Fibroblast of the aortic adventitia (primary cell): ENCODE measurements at places on chromosomes 1 and 21.

GRCh38 chr1:158506369-158506987, 34.5 kb downstream of the OR10R2 start:
- peak; percentile 23 for DNase-seq

- DNase-seq = no peak
These were observed 39.9 kb upstream of the INSL5 start for GRCh38 chr1:66840929-66841328.

- no peak for DNase-seq
These were observed 130.0 kb upstream of the BACE2 start for GRCh38 chr21:41037936-41038335.

GRCh38 chr1:177077734-177078499, 86.6 kb downstream of the ASTN1 start:
- DNase-seq = no peak
